ENCODE measurements at places on chromosomes 16 and 17.

GRCh38 chr17:18262111-18262510, 1.6 kb downstream of the MIEF2 start:
- no peak for DNase-seq

DNA sequence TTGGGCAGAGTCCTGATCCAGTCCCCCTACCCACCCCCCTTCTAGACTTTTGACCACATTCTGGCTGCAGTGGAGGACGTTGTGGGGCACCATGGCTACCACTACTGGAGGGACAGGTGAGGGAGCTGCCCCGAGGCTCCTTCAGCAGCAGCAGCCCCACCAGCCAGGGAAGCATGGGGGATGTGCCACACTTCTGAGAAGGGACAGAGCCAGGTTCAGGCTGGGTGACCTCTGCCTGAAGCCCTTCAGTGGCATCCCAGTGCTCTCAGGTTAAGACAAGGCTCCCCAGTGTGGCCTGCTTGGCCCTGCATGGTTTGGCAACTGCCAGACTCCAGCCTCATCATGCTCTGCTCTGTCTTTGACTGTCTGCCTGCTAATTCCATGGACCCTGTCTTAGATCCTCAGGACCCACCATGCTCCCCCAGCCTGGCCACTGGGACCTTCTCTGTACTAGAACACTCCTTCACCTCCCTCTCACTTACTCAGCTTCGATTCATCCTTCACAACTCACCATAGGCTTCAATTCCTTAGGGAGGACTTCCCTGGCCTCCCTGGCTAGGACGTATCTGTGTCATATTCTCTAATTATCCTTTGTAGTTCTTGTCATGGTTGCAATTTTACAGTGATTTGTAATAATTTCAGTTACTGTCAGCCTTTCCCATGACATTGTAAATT, 8.8 kb downstream of the SLC9A5 start:
- no peak for DNase-seq

DNA sequence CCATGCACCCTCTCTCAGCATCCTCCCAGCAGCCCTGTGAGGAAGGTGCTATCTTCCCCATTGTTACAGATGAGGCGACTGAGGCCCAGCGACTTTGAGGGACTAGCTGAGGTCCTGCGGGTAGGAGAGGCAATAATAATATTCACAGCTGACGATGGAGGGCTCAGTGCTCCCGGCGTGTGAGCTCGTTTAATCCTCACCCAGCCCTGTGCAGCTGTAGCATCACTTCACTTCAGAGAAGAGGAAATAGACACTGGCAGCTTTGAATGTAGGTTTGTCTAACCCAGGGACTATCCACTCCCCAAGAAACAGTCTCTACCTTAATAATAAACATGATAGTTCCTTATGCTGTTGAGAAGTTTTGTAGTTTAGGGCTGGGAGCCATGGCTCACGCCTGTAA, 21.6 kb downstream of the LASP1 start:
- DNase-seq: no peak

DNA sequence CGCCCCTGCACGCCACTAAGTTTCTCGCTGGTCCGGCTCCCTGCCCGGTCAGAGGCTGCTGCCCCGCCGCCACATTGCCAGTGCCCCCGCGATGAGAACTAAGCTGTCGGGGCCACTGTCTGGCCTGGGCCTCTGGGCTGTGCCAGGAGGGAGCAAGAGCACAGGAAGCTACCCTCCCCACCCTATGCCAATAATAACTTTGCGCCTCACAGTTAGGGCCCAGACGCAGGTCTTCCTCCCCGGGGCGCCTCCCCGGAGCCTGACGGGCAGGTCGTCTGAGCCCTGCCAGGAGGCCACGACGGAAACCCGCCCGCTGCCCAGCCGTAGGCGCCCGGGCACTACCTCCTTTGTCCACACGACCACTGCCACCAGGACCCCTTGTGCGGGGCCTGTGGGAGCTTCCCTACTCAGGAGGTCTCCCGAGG, 1.5 kb downstream of the ZFPM1 start:
- DNase-seq: no peak

GRCh38 chr17:73777131-73777449, 132.8 kb upstream of the SDK2 start:
- no peak for DNase-seq

DNA sequence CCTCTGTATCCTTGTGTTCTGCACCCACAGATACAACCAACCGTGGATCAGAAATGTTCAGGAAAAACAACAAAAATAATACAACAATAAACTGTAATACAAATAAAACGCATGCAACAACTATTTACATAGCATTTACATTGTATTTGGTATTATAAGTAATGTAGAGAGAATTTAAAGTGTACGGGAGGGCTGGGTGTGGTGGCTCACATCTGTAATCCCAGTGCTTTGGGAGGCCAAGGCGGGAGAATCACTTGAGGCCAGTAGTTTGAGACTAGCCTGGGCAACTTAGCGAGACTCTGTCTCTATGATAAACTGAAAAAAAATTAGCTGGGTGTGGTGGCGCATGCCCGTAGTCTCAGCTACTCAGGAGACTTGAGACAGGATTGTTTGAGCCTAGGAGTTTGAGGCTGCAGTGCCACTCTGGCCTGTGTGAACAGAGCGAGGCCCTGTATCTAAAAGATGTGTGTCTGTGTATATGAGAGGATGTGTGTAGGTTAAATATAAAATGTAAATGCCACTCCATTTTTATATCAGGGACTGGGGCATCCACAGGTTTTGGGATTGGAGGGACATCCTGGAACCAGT, 13.3 kb downstream of the SEC14L1 start:
- DNase-seq: no peak

- DNase-seq: no peak
These were observed 4.6 kb upstream of the WFIKKN1 start for GRCh38 chr16:625977-626765.

GRCh38 chr17:55238931-55239297, 25.8 kb upstream of the HLF start:
- DNase-seq: peak; percentile 42

GRCh38 chr16:4358831-4359561, 7.9 kb upstream of the PAM16 start:
- DNase-seq: peak; percentile 88

- no peak for DNase-seq
These were observed 8.4 kb upstream of the PIEZO1 start for GRCh38 chr16:88793251-88793954.

GRCh38 chr16:51450376-51450775, 299.3 kb upstream of the SALL1 start:
- no peak for DNase-seq

GRCh38 chr16:70688246-70688742, 2.4 kb upstream of the MTSS2 start:
- DNase-seq: no peak

- DNase-seq: peak; percentile 71
These were observed 103.7 kb downstream of the GRIN2A start for GRCh38 chr16:10078541-10078949.

DNA sequence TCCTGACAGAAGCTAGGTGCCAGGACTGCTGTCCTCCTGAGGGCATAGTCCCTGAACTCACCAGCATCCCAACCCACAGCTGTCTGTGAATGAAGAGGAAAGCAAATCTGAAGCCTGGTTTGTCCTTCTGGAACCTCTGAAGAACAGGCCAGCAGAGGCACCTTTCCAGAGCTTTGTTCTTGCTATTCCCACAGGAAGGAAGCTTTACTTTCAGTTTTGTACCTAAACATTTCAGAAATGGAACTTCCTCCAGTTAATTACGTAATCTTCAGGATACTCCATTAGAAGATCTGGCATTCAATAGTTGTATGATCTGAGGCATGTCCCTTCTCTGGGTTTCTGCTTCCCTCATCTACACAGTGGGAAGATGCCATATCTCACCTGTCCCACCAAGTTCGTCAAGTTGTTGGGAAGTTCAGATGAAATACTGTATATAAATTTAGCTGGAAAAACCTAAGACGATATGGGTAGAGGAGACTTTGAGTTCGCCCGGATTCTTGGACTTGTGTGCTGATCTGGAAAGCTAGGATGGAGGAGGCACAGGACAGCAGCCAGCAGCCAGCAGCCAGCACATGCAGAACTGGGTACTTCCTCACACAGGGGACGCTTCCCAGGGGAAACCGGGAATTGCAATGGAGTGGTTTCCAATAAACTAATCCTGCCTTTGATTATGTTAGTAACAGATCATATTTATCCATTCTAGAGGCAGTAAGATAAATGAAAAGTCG, 22.4 kb downstream of the NXPH3 start:
- no peak for DNase-seq

GRCh38 chr17:67456103-67456502, 79.0 kb downstream of the PITPNC1 start:
- DNase-seq: no peak

DNA sequence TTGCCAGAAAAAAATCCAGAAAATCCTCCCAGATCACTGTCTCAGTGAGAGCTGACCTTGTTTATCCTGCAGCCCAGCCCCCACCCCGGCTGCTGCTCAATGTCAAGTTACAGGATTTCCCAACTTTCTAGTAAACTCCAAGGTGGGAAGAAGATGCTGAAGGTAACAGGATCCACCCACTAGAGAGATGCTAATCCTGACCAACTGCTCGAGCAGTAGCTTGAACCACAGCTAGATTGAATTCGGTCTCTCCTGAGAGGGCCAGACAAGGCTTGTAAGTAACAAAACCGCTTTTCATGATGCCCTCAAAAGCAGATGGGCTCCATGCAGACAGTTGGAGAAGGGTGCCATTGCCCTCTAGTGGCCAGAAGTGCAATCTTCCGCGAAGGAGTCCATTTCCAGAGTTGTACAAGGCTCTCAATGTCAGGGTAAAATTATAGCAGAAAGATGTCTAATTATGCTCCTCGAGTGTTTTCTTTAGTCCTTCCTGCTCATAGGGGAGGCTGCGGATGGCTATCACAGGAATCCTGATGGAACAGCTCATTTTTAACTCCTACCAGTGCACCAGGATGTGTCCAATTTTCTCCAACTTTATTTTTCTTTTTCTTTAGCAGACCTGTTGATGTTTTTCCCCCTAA, 3.9 kb downstream of the CDH11 start:
- DNase-seq: peak; percentile 86

- peak; percentile 82 for DNase-seq
These were observed 141.0 kb upstream of the CIBAR2 start for GRCh38 chr16:85253084-85253941.

DNA sequence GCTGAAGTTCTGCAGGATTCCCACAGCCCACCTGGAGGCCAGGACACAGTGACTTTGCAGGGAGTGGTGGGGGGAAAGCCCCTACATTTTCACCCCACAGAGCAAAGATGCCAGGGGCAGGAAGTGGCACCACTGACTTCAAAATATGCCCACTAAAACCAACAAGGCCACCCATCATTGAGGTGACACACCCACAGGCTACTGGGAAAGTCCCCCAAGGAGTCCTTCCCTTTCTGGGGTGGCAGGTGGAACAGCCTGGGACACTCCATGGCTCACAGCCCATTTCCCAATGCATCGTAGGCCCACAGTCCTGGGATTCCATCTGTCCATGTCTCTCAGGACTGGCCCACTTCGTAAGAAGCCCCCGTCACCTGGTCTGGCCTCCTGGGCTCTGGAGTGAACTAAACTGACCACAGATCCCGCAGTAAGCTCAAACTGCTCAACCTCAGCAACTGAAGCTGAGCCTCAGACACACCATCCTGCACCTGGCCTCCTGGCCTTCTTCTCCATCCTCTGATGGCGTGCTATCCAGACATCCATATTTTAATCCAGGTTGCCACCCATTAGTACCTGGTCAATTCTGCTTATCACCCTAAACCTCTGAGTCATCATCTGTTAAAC, 7.5 kb upstream of the CCL1 start:
- DNase-seq: no peak

DNA sequence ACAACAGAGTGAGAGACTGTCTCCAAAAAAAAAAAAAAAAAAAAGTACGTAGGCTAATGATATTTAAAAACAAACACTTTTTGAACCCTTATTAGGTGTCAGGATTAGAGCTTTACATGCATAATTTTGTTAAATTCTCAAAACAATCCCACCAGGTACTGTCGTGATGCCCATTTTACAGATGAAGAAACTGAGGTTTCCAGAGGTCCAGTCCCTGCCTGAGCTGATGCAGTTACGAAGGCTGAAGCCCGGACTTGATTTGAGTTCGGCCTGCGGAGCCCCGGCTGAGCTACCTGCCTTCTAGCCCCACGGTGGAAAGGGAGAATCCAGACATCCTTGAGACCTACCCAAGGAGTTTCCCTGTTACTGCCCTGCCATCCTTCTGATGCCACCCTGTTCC, 137.5 kb upstream of the EEF2KMT start:
- no peak for DNase-seq

GRCh38 chr17:62681061-62681938, 53.8 kb downstream of the MRC2 start:
- DNase-seq: no peak

- no peak for DNase-seq
These were observed 89.5 kb downstream of the MRC2 start for GRCh38 chr17:62716834-62717588.

DNA sequence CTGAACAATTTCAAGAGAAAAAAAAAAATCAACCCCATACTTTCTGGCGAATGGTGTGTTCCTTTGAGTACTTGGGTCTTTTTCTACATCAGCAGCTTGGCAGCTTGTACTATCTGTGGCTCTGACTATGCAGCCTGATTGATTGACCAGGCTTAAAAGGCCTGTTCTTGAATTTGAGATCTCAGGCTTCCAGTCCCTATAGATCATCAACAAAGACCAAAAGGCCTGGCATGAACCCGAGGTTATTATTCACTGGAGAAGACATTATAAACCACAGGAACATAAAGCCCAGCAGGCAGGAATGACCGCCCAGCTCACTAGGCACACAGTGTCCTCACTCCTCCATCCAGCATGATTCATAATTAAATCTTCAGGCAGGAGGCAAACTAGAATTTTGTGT, 32.1 kb upstream of the CDH3 start:
- DNase-seq: no peak

GRCh38 chr17:36196131-36196486, 449 bp downstream of the CCL3L1 start:
- no peak for DNase-seq

GRCh38 chr17:78502611-78503148, 74.5 kb downstream of the DNAH17 start:
- no peak for DNase-seq

DNA sequence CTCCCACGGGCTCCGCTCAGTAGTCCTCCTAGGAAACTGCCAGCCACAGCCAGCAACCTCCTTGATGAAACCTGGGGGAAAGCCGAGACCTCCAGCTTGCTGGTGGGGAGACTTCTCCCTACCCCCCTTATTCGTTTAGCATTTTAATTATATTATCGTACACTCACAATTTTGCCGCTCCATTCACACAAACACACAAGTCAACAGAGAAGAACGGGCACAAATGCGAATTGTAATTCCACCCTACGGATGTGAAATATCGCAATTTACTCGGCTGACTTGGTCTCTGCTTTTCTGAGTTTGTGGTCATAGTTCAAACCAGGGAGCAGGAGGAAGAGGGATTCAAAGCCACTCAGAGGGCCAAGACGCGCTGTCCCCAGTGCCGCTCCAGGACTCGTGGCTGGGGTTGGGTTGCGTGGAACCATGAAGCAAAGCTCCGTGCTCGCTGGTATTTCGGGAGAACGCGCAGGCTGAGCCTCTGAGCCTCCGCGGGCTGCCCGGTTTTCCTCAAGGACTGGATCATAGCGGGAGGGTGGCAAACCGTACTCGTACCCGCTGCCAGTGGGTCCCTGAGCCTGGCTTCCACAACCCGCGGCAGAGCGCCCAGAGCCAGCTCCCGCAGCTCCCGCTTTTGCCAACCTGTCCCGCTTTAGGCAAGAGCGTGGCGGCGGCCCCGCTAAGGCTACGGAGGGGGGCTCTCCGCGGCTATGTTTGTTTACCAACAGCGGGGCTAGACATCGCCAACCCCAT, 2.0 kb downstream of the LHX1 start:
- DNase-seq: peak; percentile 45

GRCh38 chr16:24993722-24994686, 21.2 kb downstream of the ARHGAP17 start:
- DNase-seq: no peak

- no peak for DNase-seq
These were observed 207.0 kb downstream of the MSI2 start for GRCh38 chr17:57463103-57463885.

Data from neural progenitor cell (in vitro differentiated cells).